ENCODE measurements at places on chromosomes 11 and 22.

DNA sequence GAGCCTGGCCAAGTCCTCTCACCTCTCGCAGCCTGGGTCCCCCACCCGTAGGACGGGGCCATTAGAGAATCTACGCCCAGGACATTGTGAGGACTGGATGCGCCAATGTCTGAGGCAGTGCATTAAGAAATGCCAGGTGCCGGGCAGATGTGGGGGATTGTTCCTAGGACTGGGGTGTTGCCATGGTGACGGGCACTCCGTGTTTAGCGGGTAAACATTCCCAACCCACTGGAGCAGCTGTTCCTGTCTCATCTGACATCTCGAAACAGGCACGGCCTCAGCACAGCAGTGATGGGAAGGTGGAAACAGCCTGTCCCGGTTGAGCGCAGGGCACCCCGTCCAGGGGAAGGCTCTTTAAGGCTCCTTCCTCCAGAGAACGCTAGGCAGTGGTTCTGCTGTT, 99.6 kb upstream of the RTL6 start:
- peaks cover 9% of the 10 kb centered on the region for H3K27me3 ChIP-seq
- H3K36me3 ChIP-seq, result no peaks in the 10 kb centered on the region
- H3K4me1 ChIP-seq, result peaks cover 2% of the 10 kb centered on the region
- no peak for DNase-seq
- H3K27ac ChIP-seq, result no peak overlapping the region

DNA sequence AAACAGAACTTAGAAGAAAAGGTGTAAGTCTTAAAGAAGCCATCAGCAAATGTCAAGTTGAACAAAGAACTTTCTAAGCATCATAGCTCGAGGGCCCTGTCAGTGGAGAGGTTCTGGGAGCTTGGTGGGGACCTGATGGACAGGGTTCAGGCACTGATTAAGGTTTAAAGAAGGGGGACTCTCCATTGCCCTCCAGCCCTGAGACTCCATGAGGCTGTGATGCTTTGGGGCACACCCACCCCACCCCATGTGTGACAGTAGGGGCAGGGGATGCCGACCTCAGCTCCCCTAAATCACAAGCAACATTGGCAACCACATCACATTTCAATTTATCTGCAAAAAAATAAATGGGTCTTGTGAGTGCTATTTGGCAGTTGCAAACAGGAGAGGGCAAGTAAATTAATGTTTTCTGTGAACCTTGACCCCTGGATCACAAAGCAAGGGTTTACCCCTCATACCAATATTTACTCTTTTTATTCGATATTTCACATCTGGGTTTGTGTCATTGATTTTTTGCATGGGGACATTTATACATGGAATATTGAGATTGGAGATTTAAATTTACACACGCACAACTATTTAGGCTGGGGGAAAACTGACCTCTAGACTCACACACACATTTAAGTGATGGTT, 37.1 kb upstream of the ANO1 start:
- DNase-seq, result no peak
- H3K27ac ChIP-seq, result no peak overlapping the region
- peaks cover 4% of the 10 kb centered on the region for H3K27me3 ChIP-seq
- no peaks in the 10 kb centered on the region for H3K4me1 ChIP-seq
- no peaks in the 10 kb centered on the region for H3K36me3 ChIP-seq

- no peak overlapping the region for H3K27ac ChIP-seq
- DNase-seq, result no peak
- H3K4me3 ChIP-seq, result no peak overlapping the region
- peaks cover 13% of the 10 kb centered on the region for H3K4me1 ChIP-seq
Measured at GRCh38 chr11:609341-609811, 6.4 kb downstream of the IRF7 start.

GRCh38 chr11:19428206-19429002, 187.7 kb upstream of the E2F8 start:
- H3K4me1 ChIP-seq, result no peaks in the 10 kb centered on the region
- peaks cover 21% of the 10 kb centered on the region for H3K27me3 ChIP-seq
- no peaks in the 10 kb centered on the region for H3K36me3 ChIP-seq
- no peak overlapping the region for H3K27ac ChIP-seq
- DNase-seq, result no peak

DNA sequence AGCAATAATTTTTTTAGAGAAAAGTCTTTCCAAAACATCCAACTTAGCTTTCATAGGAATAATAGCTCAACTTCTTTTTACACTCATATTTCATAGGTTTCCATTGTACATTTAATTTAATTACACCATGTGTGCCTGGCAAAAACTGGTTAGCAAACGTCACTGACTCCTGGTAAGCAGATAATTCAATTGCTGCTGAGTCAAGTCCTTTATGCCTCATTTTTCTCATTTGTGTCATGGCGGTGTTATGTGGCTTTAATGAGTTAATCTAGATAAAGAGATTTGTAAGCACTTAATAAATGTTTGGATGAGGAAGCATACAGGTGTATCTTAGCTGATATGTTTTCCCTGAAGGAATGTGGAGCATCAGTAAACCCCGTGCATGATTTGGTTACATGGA, 41.2 kb upstream of the PAK1 start:
- no peaks in the 10 kb centered on the region for H3K4me1 ChIP-seq
- no peak for DNase-seq
- H3K27me3 ChIP-seq, result no peaks in the 10 kb centered on the region
- no peak overlapping the region for H3K27ac ChIP-seq

DNA sequence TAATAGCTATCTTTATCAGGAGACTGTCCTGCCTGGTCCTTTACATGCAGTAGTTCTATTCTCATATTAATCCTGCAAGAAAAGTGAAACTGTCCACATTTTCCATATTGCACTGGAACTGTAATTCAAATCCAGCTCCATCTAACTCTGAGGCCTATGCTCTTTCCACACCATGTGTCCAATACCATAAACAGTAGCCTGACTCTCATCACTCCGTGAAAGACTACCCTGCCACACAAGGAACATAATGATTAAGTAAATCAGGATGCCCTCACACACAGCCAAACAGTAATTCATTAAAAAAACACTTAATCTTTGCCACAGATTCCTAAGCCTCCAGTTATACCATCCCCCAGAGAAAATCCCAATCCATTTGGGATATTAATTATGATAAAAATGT, 285.3 kb upstream of the PITPNB start:
- DNase-seq, result no peak
- no peaks in the 10 kb centered on the region for H3K36me3 ChIP-seq
- no peak overlapping the region for H3K4me3 ChIP-seq
- H3K27me3 ChIP-seq, result no peaks in the 10 kb centered on the region
- H3K27ac ChIP-seq, result no peak overlapping the region

DNA sequence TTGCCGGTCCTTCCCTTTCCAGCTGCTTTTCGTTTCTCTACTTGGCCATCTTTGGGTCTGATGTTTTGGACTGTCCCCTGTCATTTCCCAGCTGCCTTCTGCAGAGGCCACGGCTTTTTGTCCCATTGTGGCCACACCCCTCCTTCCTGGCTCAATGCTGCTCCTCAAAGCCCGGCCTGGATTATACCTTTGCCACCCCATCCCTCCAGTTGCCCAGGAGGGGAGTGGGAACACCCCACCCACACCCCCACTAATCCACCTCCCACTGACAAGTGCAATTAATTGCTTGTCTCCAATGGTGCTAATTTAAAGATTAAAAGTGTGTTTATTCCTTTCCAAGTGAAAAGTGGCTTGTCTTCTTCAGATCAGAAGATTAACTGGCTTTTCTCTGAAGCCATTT, 34.2 kb upstream of the CSNK2A3 start:
- DNase-seq, result no peak
- H3K4me3 ChIP-seq, result no peak overlapping the region
- H3K27me3 ChIP-seq, result no peaks in the 10 kb centered on the region

All from CD4-positive, alpha-beta T cell (primary cell).